ENCODE measurements at places on chromosomes 6 and 20. TPM values are rescaled to one million over a fixed set of nuclear protein-coding genes. Genes with fewer than 3 reads are reported as not detected.

DNA sequence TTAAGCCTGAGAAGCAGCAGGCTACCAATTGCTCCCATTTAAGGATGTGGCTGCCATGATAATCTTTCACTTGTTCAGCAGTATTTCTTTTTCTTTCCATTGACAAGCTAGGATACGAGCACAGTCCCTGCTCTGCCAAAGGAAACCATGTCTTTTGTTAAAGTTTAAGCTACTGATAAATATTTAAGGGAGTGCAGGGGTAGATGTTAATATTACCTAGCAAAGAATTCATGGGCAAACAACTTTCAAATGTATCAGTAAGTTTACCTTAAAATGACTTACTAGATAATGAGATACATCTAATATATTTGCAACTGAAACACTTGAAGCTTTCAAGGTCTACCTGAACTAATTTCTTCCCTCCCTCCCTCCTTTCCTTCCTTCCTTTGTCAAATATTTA is 77.3 kb downstream of the OPN5 start:
- no peak for DNase-seq

- no peak for DNase-seq
Observed at GRCh38 chr6:71482742-71483141, 194.1 kb downstream of the OGFRL1 start.

- no peak for DNase-seq
Observed at GRCh38 chr6:31057426-31058003, 47.2 kb downstream of the MUC22 start.

GRCh38 chr6:13624871-13625288 is 9.7 kb downstream of the NOL7 start:
- no peak for DNase-seq

- DNase-seq, result no peak
Observed at GRCh38 chr6:131524695-131525336, 48.2 kb upstream of the ARG1 start.

- no peak for DNase-seq
Observed at GRCh38 chr20:1881240-1881835, 13.9 kb upstream of the SIRPA start.

DNA sequence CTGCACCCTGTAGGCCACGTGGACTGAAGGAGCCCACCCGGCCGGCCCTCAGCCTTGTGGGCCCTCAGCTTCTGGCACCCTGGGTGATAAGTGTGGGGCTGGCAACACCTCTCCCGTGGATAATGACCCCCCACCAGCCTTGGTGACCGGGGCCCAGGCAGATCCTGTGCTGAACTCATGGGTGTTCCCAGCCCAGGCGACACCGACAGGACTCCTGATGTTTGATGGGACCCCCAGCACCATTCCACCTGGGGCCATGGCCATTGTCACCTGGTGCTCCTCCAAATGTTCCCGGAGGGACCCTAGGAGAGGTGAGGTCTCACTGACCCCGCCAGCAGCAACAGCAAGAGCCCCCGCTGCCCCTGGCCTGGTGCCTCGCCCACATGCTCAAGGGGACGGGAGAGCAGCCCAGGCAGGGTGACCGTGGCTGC is 19.4 kb upstream of the FRMD1 start:
- DNase-seq, result no peak

GRCh38 chr6:135054226-135054568 is 425 bp downstream of the HBS1L start:
- no peak for DNase-seq

DNA sequence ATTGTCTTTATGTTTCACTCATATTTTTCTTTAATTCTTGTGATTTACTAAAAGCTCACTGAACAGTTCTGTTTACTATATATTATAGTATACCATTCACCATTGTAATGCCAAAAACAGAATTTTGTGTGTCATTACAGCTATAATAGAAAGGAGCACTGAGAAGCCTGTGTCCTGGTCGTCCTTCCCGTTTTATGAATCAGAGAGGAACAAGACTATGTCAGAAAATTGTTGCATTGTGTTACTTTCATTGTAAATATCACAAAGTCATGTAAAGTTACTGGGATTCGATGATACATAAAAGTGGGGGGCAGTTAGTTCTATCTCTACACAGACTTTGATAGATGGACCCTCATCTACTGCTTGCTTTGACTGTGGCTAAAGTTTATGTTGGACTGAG is 145.1 kb downstream of the QKI start:
- DNase-seq, result no peak

GRCh38 chr6:18503593-18504231 is 116.6 kb downstream of the RNF144B start:
- DNase-seq, result no peak

GRCh38 chr20:18056174-18057100 is 1.3 kb downstream of the OVOL2 start:
- peak; percentile 54 for DNase-seq

GRCh38 chr6:167130008-167130677 is 7.2 kb downstream of the CCR6 start:
- no peak for DNase-seq

DNA sequence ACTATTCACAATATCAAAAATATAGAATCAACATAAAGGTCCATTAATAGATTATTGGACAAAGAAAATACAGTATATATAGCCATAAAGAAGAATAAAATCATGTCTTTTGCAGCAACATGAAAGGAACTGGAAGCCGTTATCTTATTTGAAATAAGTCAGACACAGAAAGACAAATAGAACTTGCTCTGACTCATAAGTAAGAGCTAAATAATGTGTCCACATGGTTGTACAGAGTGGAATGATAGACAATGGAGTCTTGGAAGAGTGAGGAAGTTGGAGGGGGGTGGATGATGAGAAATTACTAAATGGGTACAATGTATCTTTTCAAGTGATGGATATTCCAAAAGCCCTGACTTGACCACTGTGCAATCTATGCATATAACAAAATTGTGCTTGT is 613.5 kb downstream of the PHF3 start:
- no peak for DNase-seq

- DNase-seq, result no peak
Observed at GRCh38 chr6:15033850-15034203, 212.0 kb upstream of the JARID2 start.

- no peak for DNase-seq
Observed at GRCh38 chr6:25899580-25900408, 25.8 kb upstream of the SLC17A3 start.

DNA sequence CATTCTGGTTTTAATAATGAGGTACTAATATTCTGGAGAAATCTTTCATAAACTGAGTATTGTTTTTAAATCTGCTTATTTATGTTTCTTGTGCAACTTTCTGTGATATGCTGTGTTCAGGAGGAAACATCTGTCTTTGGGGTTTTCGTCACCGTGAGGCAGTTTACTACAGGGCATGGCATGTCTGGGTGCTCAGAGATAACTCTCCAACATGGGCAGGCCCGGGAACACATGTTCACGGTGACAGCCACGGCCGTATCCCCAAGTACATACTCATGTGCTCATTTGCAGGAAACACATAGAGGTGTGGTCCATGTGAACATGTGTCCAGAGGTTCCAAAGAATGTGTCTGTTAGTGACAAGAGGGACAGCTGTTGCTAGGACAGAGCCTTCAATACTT is 62.1 kb upstream of the CNKSR3 start:
- no peak for DNase-seq

DNA sequence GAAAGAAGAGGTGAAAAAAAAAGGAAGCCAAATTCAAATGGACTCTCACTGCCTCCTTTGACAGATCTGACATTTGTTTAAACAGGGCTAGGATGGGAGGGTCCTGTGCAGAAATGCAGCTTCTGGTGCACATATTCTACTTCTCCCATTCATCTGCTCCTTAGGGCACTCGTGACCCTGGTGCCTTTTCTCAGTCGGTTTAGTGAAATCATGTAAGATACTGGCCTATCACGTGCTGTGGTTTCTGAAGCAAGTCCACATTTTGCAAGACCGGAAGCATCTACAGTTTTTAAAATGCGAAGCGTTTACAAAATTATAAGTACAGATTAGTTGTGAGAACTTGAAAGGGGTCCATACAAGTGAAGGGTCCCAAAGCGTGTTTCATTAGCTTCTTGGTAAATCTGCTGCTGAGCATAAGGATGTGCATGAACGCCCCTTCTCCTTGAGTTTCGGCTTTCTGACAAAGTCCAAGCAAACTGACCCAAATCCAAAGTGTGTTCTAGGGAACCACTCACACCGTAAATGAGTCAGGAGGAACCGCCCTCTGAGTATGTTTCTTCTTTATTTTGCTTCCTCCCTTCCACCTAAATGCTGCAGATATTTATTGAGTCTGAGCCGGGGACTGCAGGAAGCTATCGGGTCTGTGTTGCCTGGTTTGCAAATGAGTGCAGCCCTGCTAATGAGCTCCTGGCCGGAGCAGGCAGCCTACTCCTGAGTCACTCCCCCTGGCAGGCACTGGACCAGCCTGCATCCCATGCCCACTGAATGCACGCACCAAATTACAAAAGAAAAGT is 323.8 kb upstream of the JARID2 start:
- DNase-seq, result no peak

- DNase-seq, result no peak
Observed at GRCh38 chr6:79632580-79632979, 1.5 kb downstream of the SH3BGRL2 start.

Gene NOX3
- not detected for total RNA-seq

Gene FAM83C
- not detected for total RNA-seq

Gene HLA-DQA1
- total RNA-seq, result 4.6 TPM

Gene PTK6
- total RNA-seq, result 0.31 TPM

Gene RAD21L1
- total RNA-seq, result 0.48 TPM

Gene GSTA3
- not detected for total RNA-seq

Gene C20orf144
- 0.43 TPM for total RNA-seq

Gene OLIG3
- total RNA-seq, result not detected

Gene CHRNA4
- not detected for total RNA-seq
